Stimulated activated effector memory CD8-positive, alpha-beta T cell treated with anti-CD3 and anti-CD28 coated beads, Interleukin-12 subunit alpha, Interleukin-12 subunit beta, amount 100 ng/mL, for 72 hours (primary cell): ENCODE measurements at places on chromosomes 13 and 19.

DNA sequence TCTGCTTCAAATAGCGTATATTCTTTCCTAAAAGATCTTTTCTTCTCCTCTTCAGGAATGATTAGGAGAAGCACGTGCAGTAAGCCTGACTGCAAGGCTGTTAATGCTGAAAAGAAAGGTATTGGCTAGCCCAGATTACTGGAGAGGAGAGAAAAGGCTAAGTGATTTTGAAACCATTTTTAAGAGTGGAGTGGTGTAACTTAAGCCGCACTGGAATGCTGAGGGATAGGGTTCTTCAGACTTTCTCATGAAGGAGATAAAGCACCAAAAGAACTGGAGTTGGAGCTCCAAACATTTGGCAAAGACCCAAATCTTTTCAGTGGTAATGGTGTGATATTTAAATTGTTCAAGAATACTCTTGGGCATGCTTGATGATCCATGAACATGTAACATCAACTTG, 388.3 kb downstream of the COG6 start:
- DNase-seq, result no peak

DNA sequence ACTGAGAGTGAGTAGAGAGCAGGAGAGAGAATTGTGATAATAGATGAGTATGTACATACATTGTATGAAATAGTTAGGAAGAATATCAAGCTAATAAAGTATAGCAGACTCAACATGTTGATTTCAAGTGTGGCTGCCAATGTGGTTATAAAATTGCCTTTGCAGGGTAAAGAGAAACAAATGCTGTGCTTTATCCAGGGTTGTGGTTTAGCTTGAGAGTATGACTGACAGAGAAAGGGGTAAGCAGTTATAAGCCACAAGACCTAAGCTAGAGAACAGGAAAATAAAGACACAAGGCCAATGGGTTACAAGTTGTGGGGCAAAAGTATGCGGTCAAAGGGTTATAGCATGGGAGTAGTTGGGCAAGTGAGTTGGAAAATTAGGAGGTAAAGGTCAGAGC, 1217.5 kb downstream of the DIAPH3 start:
- no peak for DNase-seq

GRCh38 chr19:8253678-8254077, 44.5 kb downstream of the CERS4 start:
- no peak for DNase-seq

- DNase-seq, result no peak
These were observed 12.2 kb downstream of the PIP5K1C start for GRCh38 chr19:3687774-3688706.

DNA sequence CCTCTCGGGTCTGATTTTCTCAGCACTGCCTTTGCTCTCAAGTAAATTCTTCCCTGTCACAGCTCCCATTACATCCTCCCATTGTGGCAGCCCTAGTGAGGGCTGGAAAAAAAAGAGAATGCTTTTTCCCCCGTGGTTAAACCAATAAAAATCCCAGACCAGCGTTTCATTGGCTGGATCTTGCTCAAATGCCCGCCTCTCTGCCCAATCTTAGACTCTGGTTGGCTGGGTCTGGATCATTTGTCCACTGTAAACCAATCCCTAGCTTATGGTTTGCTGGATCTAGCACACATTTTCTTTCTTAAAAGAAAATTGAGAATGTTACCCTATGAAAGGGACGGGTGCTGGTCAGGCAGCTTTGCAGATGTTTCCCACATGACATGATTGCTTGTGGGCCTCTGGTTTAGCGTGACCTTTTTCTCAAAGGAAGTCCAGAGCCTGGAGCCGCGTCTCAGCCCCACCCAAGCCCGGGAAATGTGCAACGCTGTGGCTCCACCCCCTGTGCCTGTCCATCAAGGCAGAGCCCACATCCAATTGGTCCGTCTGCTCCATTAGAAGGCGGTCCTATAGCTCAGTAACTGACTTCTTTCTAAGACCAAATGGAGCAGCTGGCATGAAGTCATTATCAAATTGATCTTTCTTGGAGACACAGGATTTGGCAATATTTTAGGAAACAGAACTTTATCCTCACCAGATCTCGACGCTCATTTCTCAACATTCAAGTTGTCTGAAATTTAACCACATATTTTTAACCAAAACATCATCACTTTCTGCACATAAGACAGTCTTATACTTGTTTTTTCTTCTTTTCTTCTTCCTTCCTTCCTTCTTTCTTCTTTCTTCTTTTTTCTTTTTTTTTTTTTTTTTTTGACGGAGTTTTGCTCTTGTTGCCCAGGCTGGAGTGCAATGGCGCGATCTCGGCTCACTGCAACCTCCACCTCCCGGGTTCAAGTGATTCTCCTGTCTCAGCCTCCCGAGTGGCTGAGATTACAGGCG, 2.6 kb upstream of the MCEMP1 start:
- no peak for DNase-seq

DNA sequence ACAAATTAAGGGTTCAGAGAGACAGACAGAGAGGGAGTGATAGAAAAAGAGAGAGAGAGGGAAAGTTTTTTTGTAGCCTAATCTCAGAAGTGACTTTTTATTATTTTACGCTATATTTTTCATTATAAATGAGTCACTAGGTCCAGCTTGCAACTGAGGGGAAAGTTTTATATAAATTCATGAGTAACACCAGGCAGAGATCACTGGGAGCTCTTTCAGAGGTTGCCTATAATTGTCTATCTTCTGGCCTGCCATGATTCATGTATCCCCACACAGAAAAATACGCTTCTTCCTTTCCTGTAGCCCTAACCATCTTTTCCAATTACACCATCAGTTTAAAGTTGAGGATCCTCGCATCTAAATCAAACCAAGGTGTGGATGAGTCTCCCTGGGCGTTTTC, 467.9 kb downstream of the SLITRK1 start:
- no peak for DNase-seq
